ENCODE measurements at places on chromosomes 16 and 17.

DNA sequence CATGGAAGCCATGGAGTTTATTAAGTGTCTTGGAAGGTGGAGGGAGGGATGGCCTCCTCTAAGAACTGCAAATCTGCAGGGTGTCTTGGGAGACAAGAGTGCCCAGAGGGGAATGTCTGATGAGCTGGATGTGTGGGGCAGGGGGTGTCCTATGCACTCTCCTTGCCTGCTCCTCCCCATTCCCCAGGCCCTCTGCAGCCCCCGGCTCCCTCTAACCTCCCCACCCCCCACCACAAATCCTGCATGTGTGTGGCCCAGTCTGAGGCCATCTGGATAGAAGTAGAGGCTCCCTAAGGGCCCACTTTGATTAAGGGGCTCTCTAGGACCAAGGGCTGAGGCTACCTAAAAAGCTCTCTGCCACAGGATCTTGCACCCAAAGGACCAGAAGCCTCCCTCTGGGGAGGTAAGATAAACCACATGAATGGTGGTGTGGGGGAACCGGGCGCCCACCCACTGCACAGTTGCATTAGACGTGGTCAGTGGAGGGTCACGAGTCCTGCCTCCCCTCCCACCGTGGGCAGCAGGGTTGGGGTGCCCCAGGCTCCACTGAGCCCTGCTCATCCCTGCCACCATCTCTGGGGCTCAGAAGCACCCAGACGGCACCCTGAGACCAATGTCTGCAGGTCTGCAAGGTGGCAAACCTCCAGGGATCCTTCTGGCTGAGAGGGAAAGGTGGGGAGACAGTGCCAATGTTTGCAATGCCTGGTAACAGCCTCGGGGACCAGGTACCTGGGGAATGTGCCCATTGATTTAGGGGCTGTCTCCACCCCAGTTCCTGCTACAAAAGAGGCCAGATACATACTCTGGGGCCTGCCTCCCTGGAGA is 618 bp downstream of the AANAT start:
- DNase-seq: no peak

DNA sequence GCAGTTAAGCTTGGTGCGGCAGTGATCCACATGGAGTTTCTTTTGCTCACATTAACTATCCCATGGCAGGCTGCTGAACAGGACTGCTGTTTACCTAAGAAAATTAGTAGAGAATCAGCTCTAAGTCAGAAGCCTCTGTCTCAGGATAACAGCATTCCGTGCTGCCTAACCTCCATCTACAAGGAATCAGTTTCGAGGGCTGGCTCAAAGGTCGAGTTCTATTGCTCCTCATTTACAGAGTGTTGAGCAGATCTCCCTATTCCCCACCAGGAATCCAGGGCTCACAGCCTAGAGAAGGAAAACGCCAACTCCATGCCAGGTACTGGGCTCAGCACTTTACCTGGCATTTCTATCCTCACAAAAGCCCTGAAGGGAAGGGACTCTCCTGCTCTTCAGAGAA is 9.9 kb downstream of the GINS2 start:
- no peak for DNase-seq

DNA sequence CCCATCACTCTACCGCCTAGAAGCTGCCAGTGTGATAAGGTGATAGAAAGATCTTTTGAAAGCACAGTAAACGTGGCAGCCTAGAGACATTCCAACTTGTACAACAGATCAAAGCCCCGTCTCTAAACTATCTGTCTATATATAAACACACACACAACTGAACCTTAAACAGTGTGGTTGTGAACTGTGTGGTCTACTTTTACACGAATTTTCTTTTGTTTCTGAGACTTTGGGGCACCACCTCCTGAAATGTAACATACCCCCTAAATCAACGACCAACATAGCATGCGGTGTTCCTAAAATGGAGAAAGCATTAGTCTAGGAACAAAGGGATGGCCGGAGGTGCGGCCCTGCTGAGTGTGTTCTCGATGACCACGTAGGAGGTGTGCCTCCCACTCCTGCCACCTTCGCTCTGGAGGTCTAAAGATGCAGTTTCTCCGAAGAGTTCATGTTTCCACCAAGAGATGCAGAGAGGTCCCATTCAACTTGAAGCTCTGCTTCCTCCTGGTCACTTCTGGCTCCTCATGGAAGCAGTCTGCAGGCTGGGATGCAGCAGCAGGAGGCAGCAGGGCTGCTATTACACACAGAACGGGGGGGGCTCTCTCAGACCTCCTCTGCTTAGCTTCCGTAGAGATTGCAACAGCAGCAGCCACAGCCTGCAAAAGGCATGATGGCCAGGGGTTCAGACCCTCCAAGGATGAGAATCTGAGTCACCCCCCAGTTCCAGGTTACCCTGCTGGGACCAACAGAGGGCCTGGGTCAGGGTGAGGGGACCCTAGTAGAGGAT is 22.6 kb upstream of the USP10 start:
- no peak for DNase-seq

DNA sequence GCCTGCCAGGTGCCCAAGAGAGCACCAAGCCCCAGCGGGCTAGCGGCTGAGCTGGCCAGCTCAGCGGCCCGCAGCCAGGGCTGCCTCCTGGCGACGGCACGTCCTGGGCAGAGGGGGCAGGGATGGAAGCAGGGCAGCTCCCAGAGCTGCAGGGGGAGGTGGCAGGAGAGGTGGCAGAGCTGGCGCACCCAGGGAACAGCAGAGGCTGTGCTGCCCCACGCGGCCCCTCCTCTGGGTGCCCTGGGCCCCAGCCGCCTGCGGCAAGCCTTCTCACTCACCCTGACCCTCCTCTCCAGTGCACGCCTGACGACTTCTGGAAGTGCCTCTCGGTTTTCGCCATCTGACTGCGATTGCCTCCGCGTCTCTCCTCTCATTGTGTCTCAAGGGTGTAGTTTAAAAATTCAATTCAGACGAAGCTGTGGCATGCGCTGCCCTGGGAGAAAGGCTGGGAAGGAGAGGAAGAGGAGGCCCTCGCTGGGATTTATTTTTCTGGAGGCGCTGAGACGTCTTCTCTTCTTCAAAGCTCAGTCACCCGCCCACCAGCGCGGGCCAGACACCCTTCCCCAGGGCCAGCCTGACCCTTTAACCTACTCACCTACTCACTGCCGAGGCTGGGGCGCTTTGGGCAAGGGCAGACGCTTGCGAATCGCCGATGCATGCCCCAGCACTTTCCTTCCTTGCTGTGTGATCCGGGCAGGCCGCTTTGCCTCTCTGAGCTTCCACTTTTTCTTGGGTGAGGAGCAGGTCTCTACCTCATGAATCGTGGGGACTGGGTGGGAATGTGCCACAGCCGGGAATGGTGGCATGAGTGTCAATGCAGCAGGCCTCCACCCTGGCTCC is 24.9 kb downstream of the GSE1 start:
- no peak for DNase-seq

- no peak for DNase-seq
Observed at GRCh38 chr17:3543453-3543852, 14.2 kb downstream of the TRPV3 start.

GRCh38 chr17:5706577-5707210 is 122.4 kb upstream of the NLRP1 start:
- DNase-seq: peak; percentile 29

GRCh38 chr17:77316191-77316641 is 175.4 kb downstream of the SEC14L1 start:
- DNase-seq: no peak

GRCh38 chr16:81515281-81515680 is 70.7 kb downstream of the CMIP start:
- no peak for DNase-seq

DNA sequence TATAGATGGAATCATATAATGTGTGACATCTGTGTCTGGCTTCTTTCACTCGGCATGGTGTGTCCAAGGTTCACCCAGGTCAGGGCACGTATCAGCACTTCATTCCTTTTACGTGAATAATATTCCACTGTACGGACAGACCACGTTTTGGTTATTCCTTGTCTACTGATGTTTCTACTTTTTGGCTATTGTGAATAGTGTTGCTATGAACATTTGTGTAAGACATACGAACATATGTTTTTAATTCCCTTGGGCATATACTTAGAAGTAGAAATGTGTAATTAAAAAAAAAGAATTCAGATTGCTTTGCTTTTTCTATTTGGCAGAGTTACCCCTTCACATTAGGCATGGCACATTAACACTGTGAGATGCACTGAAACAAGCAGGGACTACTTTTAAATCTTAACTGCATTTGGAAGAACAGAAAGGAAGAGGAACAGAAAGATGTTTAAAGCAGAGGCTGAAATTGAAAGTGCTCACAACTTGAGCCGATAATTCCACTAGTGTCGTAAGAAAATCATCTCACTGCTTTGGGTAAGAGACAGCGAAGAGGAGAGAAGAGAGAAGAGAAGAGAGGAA is 105.3 kb downstream of the VPS53 start:
- no peak for DNase-seq

DNA sequence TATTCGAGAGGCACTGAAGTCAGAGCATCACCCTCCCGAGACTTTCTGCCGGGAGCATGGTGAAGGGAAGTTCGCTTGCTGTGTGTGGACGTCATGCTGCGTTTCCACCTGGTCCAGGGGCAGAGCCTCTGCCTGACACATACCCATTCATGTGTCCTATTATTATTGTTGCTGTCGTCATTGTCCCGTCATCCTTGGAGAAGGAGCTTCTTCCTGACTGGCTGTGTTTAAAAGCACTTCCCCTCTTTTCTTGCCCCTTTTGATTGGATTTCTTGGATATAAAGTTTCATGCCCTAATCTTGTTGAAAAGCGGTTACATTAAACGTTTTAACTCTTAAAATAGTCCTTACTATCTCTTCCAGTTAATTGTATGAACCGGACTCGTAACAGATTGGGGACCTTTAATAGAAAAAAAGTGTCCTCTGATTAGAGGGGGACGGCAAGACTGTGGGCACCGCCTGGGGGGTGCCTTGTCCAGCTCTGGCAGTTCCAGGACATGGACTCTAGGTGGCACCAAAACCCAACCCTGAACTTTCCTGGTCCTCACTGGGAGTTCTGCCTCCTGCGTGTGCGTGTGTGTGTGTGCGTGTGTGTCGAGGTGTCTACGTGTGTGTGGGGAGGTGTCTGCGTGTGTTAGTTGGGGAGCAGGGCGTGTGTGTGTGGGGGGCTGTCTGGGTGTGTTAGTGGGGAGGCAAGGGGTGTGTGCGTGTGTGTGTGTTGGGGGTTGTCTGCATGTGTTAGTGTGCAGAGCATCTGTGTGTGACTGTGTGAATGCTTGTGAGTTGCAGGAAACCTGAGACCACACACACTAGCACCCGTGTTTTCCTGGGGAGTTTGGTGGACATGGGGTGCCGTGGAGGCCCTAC is 133.3 kb upstream of the CIBAR2 start:
- DNase-seq: peak; percentile 38

GRCh38 chr16:69435977-69436820 is 11.8 kb downstream of the CYB5B start:
- no peak for DNase-seq

DNA sequence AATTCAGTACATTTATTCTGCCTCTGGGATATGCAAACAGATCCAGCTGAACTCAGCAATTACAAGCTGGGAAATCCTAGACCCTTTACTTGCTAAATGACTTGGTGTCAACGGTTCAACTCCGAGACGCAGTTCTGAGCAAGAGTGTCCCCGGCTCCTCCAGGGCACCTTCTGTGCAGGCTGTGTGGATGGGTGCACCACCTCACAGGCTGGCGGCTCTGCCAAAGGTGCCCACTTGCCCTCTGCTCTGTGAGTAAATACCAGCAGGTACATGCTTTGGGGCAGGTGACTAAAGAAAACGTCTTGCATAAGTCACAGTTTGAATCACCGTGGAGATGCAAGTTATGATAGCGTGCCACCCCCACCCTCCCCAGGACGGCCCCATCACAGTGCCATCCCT is 23.3 kb downstream of the MAP1LC3B start:
- DNase-seq: no peak

GRCh38 chr17:47687748-47688147 is 6.2 kb upstream of the TBKBP1 start:
- no peak for DNase-seq

DNA sequence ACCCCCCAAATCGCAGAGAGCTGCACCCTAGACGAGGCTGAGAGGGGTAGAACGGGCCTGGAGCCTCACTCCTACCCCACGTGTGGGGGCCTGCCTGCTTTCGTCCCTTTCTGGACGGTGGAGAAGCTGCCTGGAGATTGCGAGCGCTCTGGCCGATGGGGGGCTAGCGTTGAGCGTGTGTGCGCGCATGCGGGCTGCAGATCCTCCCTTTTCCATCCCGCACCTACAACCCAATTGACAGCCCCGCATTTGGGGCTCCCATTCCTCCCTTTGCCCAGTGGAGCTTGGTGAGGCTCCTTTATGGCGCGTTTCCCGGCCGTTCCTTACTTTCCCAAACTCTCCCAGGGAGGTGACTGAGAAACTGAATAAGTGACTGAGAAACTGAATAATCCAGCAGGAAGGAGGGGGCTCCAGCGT is 907 bp upstream of the ESRP2 start:
- no peak for DNase-seq

DNA sequence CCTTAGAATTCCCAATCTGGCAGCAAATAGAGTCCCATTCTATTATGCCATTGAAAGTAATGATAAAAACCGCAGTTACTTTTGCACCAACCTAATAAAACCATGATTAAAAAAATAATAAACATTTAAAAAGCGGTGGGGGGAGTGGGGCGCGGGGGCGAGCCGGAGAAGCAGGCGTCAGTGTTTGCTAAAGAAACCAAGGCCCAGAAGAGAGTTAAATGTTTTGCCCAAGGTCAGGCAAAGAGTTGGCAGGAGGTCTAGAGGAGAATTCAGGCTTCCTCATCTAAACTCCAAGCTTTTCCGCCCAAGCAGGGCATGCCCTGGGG is 9.7 kb upstream of the PRSS22 start:
- DNase-seq: no peak

- DNase-seq: no peak
Observed at GRCh38 chr16:88381820-88382451, 823 bp upstream of the ZNF469 start.

DNA sequence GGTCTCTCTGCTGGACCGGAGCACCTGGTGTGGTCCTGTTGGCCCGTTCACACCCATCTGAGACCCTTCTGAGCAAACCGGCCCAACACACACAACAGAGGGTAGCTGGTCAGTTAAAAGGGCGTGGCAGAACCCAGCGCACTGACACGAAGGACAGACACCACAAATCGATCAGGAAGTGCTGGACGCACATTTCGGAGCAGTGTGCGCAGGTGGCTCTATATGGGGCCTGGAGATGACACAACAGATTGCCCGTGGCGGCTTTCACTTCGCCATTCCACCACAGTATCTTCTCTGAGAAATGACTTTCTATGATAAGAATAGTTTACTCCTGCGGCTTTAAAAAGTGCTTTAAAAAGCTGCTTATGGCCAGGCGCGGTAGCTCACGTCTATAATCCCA is 12.5 kb downstream of the CCDC57 start:
- no peak for DNase-seq

DNA sequence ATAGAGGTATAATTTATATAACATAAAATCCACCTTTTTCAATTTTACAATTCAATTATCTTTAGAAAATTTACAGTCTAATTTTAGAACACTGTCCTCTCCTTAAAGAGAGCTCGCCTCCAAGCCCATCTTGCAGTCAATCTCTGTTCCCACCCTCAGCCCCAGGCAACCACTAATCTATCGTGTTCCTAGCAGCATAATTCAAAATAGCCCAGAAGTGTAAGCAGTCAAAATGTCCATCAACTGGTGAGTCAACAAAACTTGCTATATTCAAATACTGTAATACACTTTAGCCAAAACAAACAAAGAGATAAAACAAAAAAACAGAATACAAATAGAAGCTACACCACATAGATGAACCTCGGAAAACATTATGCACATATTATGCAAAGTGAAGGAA is 1006.8 kb upstream of the EEF2KMT start:
- no peak for DNase-seq

All from foreskin melanocyte (primary cell).